Brain pericyte (primary cell): ENCODE measurements at places on chromosomes 16 and 17.

DNA sequence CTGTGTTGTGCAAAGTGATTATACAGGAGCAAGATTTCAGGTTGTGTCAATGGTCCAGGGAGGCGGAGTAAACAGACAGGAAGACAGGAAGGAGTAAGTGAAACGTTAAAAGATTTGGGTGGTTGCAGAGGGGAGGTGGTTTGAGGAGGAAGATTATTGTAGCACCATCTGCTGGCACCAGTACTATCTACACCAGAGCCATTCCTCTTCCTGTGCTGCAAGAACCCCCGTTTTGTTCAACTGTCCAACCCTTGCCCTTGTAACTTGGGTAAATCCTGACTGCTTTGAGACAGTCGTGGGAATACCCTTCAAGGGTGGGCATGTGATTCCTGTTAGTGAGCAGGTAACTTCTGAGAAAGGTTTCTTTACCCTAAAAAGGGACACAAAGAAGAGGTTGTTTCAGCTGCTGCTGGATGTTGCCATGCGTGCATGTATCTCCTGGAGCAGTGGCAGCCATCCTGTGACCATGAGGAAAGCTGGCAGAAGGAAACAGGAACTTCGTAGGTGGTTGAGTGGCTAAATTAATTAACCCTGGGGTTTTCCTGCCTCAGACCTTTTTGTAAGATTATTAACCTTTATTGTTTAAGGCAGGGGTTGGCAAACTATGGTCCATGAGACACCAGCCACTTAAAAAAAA is 124.1 kb downstream of the PRKCA start:
- no peak for DNase-seq

- DNase-seq, result no peak
Observed at GRCh38 chr16:16075488-16076422, 126.3 kb downstream of the ABCC1 start.

- no peak for DNase-seq
Observed at GRCh38 chr16:27822529-27822928, 241.0 kb downstream of the GSG1L start.

- no peak for DNase-seq
Observed at GRCh38 chr16:53457670-53458069, 23.4 kb downstream of the RBL2 start.

- no peak for DNase-seq
Observed at GRCh38 chr17:72726936-72727335, 365.6 kb downstream of the SLC39A11 start.

DNA sequence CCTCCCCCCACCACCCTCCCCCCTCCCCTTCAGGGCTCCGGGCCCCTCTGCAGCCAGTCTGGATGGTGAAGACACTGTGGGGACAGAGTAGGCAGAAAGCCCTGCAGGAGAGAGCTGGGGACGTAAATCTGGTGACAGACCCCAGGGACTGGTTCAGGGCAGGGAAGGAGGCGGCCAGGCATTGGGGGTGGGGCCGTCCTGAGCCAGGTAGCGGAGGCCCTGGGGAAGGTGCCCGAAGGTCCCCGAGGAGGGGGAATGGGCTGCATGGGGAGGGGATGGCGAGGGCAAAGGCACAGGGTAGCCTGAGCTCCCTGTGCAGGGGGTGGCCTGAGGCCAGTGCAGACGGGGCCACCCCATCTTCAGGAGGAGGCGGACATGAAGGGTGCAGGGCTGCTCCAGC is 26.3 kb upstream of the CACNA1H start:
- DNase-seq, result no peak

- no peak for DNase-seq
Observed at GRCh38 chr17:73203788-73204479, 11.1 kb downstream of the COG1 start.

DNA sequence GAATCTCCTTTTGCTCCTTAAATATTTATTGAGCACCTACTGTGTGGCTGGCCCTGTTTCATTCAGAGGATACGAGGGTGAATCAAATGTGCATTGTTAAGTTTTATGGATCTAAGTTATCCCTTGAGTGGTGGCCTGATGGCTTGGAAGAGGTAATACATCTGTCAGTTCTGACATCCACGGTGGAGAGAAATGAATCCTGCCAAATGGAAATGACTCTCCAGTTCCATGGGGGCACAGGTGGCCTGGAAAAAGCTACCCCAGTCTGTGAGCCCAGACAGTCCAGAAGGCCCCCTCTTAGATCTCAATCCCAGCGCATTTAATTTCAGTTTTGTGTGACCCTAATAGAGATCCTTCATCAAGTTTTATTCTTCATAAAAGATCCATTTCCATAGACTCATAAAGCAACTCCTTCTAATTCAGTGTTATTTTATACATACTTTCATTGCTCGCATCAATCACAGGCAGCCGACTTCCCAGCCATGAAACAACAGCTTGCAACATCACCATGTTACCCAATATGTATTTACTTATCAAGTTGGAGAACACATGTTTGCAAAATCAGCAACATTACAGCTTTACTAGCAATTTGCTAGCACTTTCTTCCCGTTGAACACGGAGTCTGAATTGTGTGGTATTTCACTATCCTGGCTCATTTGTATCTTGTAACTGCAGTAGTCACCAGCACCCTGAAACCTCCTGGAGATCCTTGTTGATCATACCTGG is 334.8 kb upstream of the HSBP1 start:
- no peak for DNase-seq

DNA sequence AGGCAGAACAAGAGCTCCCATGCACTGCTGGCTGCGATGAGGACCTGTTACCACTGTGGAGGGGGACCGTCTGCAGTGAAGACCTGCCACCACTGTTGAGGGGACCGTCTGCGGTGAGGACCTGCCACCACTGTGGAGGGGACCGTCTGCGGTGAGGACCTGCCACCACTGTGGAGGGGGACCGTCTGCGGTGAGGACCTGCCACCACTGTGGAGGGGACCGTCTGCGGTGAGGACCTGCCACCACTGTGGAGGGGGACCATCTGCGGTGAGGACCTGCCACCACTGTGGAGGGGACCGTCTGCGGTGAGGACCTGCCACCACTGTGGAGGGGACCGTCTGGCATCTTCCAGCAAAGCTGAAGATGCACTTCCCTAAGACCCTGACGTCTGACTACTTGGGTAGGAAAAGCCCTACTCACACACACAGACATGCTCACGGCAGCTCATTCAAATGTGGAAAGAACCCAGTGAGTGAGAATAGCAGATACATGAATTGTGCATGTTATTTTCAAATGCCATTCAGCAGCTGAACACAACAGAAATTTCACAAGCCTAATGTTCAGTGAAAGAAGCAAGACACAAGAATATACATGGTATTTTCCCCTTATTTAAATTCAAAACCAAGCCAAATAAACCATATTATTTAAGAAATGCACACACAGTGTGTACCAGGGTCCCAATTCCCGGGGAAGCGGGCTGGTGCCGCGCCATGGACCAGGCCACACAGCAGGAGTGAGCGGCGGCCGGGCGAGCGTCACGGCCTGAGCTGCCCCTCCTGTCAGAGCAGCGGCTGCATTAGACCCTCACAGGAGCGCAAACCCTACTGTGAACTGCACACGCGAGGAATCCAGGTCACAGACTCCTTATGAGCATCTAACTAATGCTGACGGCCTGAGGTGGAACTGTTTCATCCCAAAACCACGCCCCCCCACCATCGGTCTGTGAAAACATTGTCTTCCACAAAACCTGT is 64.2 kb upstream of the METRNL start:
- no peak for DNase-seq

- DNase-seq, result no peak
Observed at GRCh38 chr16:81767987-81768592, 11.0 kb upstream of the PLCG2 start.
